ENCODE measurements at places on chromosomes 12 and 14.

- H3K27me3 ChIP-seq = no peaks in the 10 kb centered on the region
- H3K4me1 ChIP-seq = no peaks in the 10 kb centered on the region
- no peak overlapping the region for H3K27ac ChIP-seq
- H3K4me3 ChIP-seq = no peak overlapping the region
- DNase-seq = no peak
- no peaks in the 10 kb centered on the region for H3K36me3 ChIP-seq
Measured at GRCh38 chr14:56581041-56581727, 1.6 kb downstream of the TMEM260 start.

DNA sequence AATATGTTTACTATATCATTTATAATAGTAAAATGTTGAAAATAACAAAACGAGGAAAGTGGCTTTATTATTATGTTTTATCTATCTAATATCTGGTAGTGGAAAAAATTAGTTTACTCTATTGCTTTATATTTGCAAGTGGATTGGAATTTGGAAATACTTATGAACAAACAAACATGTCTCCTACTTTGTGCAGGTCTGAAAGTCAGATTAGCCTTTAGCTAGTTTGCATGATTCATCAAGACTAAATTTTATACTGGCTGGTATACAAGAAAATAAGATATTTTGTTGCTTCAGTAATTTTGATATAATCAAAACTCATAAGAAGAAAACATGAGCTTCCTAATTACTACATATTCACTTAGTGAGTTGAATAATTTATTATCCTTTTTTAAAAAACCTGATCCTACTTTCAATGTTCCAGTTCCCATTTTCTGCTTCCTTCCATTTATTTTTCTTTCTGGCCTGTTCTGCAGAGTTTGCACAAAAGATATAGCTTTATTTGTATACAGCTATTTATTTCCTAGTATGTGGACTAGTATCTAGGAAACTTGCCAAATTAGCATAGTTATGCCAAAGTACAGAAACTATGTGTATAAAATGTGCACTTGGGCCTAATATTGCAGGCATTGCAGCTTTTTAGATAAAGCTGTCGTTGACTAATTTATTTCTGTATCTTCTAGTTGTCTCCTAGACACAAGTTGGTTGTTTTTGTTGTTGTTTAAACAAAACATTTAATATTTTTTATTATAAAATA is 122.0 kb downstream of the AKAP6 start:
- no peaks in the 10 kb centered on the region for H3K36me3 ChIP-seq
- DNase-seq = no peak
- no peak overlapping the region for H3K4me3 ChIP-seq
- H3K27ac ChIP-seq = no peak overlapping the region
- H3K27me3 ChIP-seq = no peaks in the 10 kb centered on the region

- H3K27me3 ChIP-seq = no peaks in the 10 kb centered on the region
- H3K36me3 ChIP-seq = no peaks in the 10 kb centered on the region
- no peak overlapping the region for H3K27ac ChIP-seq
Measured at GRCh38 chr12:130651188-130651959, 64.7 kb downstream of the RIMBP2 start.

DNA sequence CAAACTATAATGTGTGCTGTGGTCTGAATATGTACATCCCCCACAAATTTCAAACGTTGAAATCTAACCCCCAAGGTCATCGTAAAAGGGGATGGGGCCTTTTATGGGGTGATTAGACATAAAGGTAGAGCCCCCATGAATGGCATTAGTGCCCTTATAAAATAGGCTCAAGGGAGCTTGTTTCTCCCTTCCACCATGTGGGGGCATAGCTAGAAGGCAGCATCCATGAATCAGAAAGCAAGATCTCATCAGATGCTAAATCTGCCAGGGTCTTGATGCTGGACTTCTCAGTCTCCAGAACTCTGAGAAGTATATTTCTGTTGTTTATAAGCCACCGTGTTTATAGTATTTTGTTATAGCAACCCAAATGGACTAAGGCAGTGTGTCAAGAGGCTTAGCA is 33.4 kb upstream of the IGF1 start:
- no peak overlapping the region for H3K4me3 ChIP-seq
- H3K36me3 ChIP-seq = no peaks in the 10 kb centered on the region
- H3K27me3 ChIP-seq = no peaks in the 10 kb centered on the region
- H3K4me1 ChIP-seq = no peaks in the 10 kb centered on the region
- no peak for DNase-seq

DNA sequence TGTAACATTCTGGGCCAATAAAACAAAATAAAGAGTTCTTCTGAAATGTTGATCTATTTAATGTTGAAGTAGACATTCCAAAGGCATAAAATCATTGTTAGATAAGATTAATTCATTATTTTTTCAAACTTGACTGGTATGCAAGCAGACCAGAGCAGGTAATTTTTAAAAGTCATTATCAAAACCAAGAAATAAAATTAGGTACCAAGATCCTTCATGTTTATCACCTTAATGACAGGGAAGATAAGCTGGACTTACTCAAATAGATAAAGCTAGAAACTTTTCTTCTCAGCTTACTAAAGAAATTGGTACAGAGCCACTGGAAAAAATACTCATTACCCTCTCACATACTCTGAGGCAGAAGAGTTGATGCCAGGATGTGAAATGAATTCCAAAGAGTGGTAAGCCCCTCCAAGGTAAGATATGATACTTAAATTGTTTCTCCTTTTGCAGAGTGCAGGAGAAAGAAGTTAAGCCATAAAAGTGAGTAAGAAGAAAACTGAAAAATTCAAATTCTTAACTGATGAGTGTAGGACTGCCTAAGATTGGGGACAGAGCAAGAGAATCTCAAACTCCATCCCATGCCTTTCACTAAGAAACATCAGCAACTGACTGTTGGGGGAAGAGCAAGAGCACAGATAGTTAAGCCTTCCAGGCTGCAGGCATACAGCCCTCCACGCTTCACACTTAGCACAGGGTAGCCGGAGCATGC is 111.9 kb downstream of the SLC41A2 start:
- H3K4me1 ChIP-seq = no peaks in the 10 kb centered on the region
- no peak overlapping the region for H3K4me3 ChIP-seq
- no peak for DNase-seq
- no peaks in the 10 kb centered on the region for H3K36me3 ChIP-seq
- no peaks in the 10 kb centered on the region for H3K27me3 ChIP-seq
- H3K27ac ChIP-seq = no peak overlapping the region

DNA sequence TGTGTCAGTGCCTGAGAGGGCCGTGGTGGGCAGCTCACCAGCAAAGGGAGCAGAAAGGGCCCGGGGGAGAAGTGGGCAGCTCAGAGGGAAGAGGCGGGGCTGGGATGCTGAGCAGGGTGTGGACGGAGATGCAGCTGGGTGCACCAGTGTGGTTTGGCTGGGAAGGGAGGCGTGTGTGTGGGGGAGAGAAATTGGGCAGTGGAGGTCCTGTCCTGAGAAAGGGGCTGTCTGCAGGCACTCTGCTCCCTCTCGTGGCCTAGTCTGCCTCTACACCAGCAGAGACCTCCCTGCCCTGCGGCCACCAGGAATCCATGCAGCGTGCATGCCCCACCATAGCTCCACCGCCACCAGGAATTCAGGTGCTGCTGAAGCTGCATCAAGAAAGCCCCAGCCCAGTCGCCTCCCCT is 6.4 kb downstream of the TMEM121 start:
- no peak overlapping the region for H3K4me3 ChIP-seq
- H3K27ac ChIP-seq = no peak overlapping the region
- DNase-seq = no peak
- H3K4me1 ChIP-seq = no peaks in the 10 kb centered on the region
- no peaks in the 10 kb centered on the region for H3K27me3 ChIP-seq

DNA sequence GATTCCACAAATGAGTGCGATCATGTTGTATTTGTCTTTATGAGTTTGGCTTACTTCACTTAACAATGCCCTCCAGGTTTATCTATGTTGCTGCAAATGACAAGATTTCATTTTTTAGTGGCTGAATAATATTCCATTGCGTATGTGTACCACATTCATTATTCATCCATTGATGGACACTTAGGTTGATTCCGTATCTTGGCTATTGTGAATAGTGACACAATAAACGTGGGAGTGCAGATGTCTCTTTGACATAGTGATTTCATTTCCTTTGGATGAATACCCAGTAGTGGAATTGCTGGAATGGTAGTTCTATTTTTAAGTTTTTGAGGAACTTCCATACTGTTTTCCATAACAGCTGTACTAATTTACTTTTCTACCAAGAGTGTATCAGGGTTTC is 23.5 kb downstream of the AKAP6 start:
- no peaks in the 10 kb centered on the region for H3K36me3 ChIP-seq
- no peak for DNase-seq
- H3K27ac ChIP-seq = no peak overlapping the region
- no peaks in the 10 kb centered on the region for H3K4me1 ChIP-seq
- H3K4me3 ChIP-seq = no peak overlapping the region

DNA sequence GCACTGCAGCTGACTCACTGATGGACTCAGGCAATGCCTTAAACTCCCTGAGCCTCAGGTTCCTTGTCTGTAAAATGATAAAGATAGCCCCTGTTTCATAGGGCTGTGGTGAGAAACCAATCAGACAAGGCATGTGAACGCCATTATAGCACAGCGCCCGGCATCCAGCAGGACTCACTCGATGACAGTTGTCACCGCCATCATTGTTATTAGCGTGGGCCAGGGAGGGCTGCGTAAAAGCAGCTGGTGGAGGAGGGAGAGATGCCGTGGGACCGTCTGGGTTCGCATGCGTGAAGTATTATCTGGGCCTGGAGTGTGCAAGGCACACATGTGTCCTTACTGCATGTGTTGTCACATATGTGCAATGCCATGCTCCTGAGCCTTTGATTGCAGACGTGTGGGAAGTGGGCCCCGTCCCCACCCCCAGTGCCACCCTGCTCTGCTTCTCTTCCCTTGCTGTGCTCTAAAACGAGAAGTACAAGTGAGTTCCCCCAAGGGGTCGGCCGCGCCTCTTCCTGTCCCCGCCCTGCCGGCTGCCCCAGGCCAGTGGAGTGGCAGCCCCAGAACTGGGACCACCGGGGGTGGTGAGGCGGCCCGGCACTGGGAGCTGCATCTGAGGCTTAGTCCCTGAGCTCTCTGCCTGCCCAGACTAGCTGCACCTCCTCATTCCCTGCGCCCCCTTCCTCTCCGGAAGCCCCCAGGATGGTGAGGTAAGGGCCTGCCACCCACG is at the start of gene PTPN6:
Gene PTPN6, plus strand, starts transcription at position 546 of the 730 bp plus-strand sequence. Its CDS starts 157 bp downstream, at position 703.
- no peak within 1 kb of the TSS for H3K27ac ChIP-seq
- no peaks in the 10 kb centered on the region for H3K36me3 ChIP-seq
- H3K27me3 ChIP-seq = no peaks in the 10 kb centered on the region
- no peak for DNase-seq

GRCh38 chr14:95305145-95305544 is 14.6 kb downstream of the CLMN start:
- H3K27ac ChIP-seq = no peak overlapping the region
- 0 out of 2 replicates have a peak, but pooled peaks cover 2% of the 10 kb centered on the region for H3K4me1 ChIP-seq
- H3K27me3 ChIP-seq = no peaks in the 10 kb centered on the region
- no peak for DNase-seq
- no peaks in the 10 kb centered on the region for H3K36me3 ChIP-seq
